Mammary microvascular endothelial cell (primary cell): ENCODE measurements at places on chromosomes 5 and 9. TPM values are rescaled to one million over a fixed set of nuclear protein-coding genes. Genes with fewer than 3 reads are reported as not detected.

Gene IFNB1
- total RNA-seq: 0.13 TPM in 1 of 2 replicates, not detected in the other

Gene IL9
- not detected in 2 replicates for total RNA-seq

Gene ABHD17B
- total RNA-seq: 17.7 TPM in 2 replicates

Gene ODF2
- total RNA-seq: 29.8 and 31.4 TPM in 2 replicates

Gene CA9
- total RNA-seq: not detected in 2 replicates

Gene PCDHGB1
- total RNA-seq: 0.44 and 0.60 TPM in 2 replicates

Gene DNM1
- not detected in 2 replicates for total RNA-seq

Gene C1QTNF2
- 0.07 and 0.20 TPM in 2 replicates for total RNA-seq

Gene FCN1
- not detected in 2 replicates for total RNA-seq

Gene CCNH
- total RNA-seq: 52.4 and 89.6 TPM in 2 replicates

Gene CDX1
- not detected in 2 replicates for total RNA-seq

Gene TLX3
- total RNA-seq: not detected in 2 replicates

Gene IGFBPL1
- total RNA-seq: not detected in 2 replicates

Gene NMUR2
- not detected in 2 replicates for total RNA-seq

Gene GRM6
- total RNA-seq: not detected in 2 replicates

Gene SPATA31E1
- not detected in 2 replicates for total RNA-seq

Gene CCDC112
- total RNA-seq: 5.8 and 6.9 TPM in 2 replicates

Gene LIFR
- 40.2 and 43.6 TPM in 2 replicates for total RNA-seq

Gene SLCO4C1
- not detected in 2 replicates for total RNA-seq

Gene FYB1
- total RNA-seq: not detected in 2 replicates

Gene SPOCK1
- total RNA-seq: 2.2 and 2.7 TPM in 2 replicates

Gene IRX1
- total RNA-seq: not detected in 2 replicates

Gene JAK2
- 6.0 and 6.5 TPM in 2 replicates for total RNA-seq

Gene TMEM252
- total RNA-seq: not detected in 2 replicates

Gene SLCO6A1
- total RNA-seq: not detected in 2 replicates

Gene TSSK1B
- not detected in 2 replicates for total RNA-seq

Gene C7
- total RNA-seq: not detected in 2 replicates

Gene HRCT1
- total RNA-seq: 0.69 and 2.0 TPM in 2 replicates

Gene SPATA9
- 0.39 and 2.3 TPM in 2 replicates for total RNA-seq

Gene PCDHB12
- total RNA-seq: 0.05 and 0.13 TPM in 2 replicates

Gene GARIN3
- not detected in 2 replicates for total RNA-seq

Gene TNC
- 6.9 and 7.2 TPM in 2 replicates for total RNA-seq

Gene IFNA21
- not detected in 2 replicates for total RNA-seq

Gene MYMK
- total RNA-seq: not detected in 2 replicates

Gene CACFD1
- 2.2 and 5.0 TPM in 2 replicates for total RNA-seq

Gene HSPB3
- not detected in 2 replicates for total RNA-seq

Gene MSX2
- 0.25 TPM in 1 of 2 replicates, not detected in the other for total RNA-seq

Gene CNTNAP3
- 3.3 and 7.3 TPM in 2 replicates for total RNA-seq

Gene OLFM1
- total RNA-seq: 2.1 and 4.7 TPM in 2 replicates

Gene OBP2B
- total RNA-seq: not detected in 2 replicates

Gene CDC23
- 31.1 and 33.6 TPM in 2 replicates for total RNA-seq

Gene GRXCR2
- total RNA-seq: not detected in 2 replicates

Gene PCDHB10
- total RNA-seq: 0.53 and 0.59 TPM in 2 replicates

Gene IL5
- not detected in 2 replicates for total RNA-seq

Gene TPPP
- 0.05 and 0.07 TPM in 2 replicates for total RNA-seq

Gene SH2D3C
- total RNA-seq: 70.7 and 86.0 TPM in 2 replicates

Gene MEIKIN
- not detected in 2 replicates for total RNA-seq

Gene GRIN3A
- not detected in 2 replicates for total RNA-seq
